GM23338 (cell line): ENCODE measurements at places on chromosomes 16 and 17.

GRCh38 chr16:56742030-56742984 is 12.4 kb downstream of the NUP93 start:
- DNase-seq, result no peak

DNA sequence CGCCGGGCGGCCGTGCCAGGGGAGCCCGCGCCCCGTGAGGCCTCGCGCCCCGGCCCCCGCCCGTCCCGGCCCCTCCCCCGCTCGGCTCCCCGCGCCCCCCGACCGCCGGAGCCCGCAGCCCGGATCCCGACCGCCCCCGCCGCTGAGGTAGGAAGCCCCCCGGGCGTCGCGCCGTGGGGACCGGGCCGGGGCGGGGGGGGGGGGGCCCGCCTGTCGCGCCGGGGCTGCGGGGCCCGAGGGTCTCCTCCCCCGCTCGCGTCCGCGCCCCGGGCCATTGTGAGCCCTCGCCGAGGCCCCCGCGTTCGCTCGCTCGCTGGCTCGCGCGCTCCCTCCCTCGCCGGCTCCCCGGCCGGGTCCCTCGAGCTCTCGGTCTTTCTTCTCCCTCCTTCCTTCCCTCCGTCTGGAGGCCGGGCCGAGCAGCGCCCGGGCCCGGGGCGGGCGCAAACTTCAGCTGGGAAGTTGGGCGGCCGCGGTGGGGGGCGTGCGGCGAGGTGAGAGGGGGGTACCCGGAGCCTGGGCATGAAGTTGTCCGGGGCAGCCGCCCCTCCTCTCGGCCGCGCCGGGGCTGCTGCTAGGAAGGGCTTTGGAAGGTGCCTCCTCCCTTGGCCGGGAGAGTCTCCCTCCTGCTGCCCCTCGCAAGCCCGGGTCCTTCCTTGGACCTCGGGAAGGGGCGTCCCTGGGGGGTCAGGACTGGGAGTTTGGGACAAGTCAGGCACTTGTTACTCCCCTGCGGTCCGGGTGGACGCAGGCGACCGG is 419 bp downstream of the GLIS2 start:
- DNase-seq, result peak; percentile 65

DNA sequence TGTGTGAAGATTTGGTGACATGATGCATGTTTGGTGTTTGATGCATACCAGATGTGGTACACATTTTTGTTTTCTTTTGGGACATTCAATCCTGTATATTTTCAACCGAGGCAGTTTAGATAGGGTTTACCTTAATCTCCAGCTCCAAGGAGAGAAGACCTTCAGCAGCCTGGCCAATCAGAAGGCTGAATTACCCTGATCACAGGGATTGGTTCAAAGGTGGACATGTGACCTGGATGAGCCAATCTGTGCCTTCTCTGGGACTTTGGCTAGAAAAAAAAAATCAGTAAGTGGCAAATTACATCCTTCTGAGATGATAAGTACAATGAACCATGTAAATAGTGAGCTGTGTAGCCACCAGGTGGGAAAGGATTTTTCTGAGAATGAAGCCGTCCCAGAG is 205.1 kb downstream of the SHISA9 start:
- DNase-seq, result no peak

DNA sequence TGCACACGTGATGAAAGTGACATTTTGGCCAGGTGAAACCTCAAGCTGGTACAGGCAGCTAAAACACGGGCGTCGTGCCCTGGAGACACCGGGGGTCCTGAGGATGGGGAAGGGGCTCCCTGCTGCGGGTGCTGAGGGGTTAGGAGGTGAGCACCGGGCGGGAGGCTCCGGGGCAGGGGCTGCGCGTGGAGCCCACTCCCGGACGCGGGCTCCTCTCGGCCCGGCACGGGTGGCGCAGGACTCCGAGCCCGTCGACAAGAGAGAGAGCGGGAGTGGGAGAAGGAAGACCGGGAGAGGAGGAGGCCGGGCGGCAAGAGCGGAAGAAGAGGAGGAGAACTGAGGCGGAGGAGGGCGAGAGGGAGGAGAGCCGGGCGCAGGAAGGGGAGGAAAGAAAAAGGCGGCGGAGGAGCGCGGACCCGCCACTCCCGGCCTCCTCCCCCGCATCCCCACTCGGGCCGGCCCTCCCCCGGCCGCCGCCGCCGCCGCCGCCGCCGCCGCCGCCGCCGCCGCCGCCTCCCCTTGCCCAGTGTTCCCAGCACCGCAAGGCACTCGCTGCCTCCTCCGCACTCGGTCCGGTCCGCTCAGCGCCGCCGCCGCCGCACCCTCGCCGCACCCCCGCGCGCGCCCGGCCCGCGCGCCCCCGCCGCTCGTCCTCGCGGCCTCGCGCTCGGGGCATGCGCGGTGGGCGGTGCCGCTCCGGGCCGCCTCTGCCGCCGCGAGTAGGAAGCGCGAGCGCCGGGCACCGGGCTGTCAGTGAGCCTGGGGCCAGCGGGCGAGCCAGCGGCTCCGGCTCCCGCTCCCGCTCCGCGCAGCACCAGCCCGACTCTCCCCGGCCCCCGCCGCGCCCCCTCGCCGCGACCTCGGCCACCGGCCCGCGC is at the start of gene PRKCA:
PRKCA (plus strand) TSS at position 750 of the 878 bp plus-strand sequence.
- DNase-seq, result peak; percentile 82

GRCh38 chr16:69595127-69596036 is 29.6 kb downstream of the NFAT5 start:
- DNase-seq, result no peak

- DNase-seq, result no peak
Observed at GRCh38 chr17:213286-214105, 32.0 kb upstream of the DOC2B start.

GRCh38 chr16:78780808-78781207 is 681.4 kb downstream of the WWOX start:
- DNase-seq, result no peak

GRCh38 chr16:29962344-29962994 is 590 bp downstream of the TMEM219 start:
- no peak for DNase-seq

- no peak for DNase-seq
Observed at GRCh38 chr17:75390982-75391381, 14.5 kb downstream of the GRB2 start.

DNA sequence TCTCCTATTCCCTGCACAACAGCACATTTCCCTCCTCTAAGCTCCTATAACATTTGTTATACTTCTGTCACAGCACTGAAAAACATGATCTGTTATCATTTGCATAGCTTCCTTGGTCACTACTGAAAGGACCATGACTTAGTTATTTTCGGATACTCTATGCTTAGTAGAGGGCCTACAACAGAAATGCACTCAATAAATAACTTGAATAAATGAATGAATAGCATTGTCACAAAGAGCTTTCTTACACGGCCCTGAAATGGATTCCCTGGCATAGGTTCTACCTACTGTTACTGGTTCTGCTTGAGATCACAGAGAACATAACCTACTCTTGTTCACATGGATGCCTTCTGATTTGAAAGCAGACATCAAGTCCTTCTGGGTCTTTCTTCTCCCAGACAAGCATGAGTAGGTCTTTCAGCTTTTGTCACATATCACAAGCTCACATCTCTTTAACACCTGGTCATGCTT is 41.6 kb downstream of the MYO1D start:
- DNase-seq, result no peak

DNA sequence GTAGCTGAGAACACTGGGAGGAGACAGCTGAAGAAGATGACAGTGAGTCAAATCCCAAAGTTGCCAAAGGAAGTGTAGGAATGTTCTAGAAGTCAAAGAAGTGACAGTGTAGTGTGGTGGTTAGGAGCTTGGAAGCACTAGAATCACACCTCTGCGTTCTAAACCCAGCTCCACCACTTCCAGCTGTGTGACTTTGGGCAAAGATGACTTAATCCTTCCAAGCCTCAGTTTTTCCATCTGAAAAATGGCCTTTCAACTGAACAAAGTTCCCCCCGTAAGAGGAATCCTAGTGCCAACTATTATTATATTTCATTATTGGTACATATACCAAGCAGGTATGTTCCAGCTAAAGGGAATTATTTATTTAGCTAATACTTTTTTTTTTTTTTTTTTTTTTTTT is 56.0 kb downstream of the IQCK start:
- DNase-seq, result no peak

DNA sequence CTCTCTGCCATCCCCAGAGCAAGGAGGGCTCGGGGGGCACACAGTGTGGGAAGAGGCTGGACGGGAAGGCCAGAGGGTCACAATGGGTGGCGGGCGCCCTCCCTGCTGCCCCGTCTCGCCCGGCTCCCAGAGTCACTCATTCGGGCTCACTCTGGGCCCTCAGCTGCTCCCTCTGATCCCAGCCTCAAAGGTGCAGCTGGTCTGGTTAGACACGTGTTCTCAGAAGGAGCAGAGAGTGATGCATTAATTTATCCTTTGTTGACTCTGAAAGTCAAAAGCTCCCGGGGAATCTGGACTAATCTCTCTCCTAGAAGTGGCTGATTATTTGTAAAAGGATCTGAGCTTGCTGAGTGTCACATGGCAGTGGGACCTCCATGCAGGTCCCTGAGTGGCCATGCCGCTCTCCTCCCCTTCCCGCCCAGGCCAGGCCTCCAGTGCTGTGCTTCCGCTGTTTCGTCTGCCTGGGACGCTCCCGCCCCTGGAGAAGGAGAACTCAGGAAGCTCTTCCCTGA is 87.5 kb downstream of the SEC14L1 start:
- DNase-seq, result no peak

DNA sequence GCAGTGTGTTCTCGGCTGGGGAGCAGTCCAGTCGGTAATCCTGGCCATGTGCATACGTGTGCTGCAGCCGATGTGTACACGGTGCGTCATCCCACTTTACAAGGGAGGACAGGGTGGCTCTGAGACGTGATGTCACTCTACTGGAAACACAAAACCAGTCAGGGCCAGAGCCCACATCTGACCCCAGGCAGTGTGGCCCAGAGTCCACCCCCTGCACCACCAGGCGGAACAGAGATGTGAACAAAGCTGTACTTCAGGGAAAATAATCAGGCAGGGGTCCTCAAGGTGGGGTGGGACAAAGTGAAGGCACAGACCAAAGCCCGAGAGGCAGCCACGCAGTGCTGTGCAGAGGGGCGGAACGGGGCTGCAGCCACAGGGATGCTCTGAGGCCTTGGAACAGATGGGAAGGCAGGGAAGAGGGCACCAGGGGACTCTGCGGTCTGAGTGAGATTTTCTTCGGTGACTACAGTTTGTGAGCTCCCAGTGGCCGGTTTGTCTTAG is 181.5 kb downstream of the ZNF423 start:
- DNase-seq, result no peak

- no peak for DNase-seq
Observed at GRCh38 chr16:73206151-73206707, 158.3 kb upstream of the ZFHX3 start.

- no peak for DNase-seq
Observed at GRCh38 chr16:85188822-85189672, 76.8 kb upstream of the CIBAR2 start.

GRCh38 chr17:74212913-74213791 is at the start of gene TTYH2:
Gene TTYH2, plus strand, starts transcription at chr17:74213571. Its CDS starts 17 bp downstream, at chr17:74213588.
- peak; percentile 91 for DNase-seq

- DNase-seq, result no peak
Observed at GRCh38 chr16:71734511-71734910, 10.0 kb upstream of the PHLPP2 start.

DNA sequence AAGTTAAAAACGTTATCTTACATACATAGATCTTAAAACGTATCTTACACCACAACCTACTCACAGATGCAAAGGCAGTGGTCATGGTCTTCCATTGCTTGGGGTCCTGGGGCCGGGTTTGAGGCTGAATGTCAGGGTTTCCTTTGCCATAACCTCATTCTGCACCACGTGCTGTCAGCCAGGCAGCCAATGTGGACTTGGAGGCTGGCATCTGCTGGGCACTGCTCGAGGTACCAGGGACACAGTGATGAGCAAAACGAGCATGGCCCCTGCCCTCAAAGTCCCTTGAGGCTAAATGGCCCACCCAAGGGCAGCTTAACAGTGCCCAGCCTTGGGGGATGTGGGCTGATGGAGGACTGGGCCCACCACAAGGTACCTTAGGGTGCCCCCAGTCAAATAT is 35.8 kb upstream of the RGS9 start:
- no peak for DNase-seq

GRCh38 chr17:65154770-65155589 is 17.8 kb downstream of the RGS9 start:
- DNase-seq, result no peak

GRCh38 chr17:60901806-60902205 is 224.2 kb downstream of the BCAS3 start:
- no peak for DNase-seq

DNA sequence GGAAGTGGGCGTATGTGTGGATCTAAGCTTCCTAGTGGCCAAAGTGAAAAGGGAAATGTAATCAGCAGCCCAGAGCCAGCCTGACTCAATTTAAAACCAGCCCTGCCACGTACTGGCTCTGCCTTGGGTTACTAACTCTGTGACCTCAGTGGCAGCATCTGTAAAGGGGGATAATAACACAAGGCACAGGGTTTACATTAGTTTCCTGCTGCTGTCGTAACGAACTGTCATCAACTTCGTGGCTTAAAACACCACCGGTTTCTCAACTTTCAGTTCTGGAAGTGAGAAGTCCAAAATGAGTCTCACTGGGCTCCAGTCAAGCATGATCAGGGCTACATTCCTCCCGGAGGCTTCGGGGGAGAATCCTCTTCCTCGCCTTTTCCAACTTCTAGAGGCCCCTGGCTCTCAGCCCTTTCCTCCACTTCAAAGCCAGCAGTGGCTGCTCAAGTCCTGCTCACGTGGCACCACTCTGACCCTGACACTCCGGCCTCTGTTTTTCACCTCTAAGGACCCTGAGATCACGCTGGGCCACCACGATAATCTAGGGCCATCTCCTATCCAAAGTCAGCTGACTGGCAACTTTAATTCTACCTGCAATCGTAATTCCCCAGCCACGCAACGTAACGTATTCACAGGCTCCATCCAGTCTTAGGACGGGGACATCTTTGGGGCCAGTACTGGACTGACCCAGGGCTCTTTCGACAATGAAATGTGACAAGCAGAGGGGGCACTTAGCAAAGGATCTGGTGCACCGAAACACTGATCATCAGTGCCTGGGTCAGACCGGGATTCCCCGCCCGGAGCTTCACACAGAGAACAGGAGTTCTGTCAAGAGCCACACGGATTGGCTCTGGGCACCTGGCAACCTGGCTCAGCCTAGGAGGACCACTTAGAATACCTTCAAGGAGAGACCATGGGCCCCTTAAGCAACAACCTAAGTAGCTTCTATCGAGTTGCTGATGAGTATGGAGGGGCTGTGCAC is 14.5 kb downstream of the TMC6 start:
- DNase-seq, result no peak

DNA sequence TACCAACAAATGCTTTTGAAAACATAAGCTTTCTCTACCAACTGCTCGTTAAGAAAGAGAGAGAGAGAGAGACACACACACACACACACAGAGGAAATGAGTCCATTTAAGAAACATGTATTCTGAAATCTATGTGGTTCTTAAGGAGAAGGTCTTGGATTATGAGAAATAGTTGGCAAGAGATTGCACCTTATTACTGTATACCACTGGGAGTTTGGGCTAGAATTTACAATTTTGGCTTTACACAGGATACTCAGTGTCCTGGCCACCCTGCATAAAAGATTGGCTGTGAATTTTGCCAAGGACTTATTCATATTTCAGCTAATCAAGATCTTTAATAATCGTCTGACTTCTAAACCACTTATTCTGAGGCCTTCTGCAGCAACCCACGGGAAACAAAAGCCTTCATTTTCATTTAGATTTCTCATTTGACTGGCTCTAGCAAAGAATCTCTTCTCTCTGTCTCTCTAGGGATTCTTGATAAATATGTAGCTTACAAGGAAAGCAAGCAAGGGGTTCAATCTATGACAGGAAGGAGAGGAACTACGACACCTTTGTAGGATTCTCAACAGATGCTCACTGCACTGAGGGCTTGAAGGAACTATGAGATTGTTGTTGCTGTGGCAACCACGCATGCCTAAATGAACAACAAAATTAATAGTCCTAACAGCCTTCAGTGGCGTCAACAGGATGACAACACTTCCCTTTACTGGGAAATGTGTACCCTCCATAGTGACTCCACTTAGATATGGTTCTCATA is 75.3 kb upstream of the GNAO1 start:
- DNase-seq, result peak; percentile 38
